ENCODE measurements at places on chromosomes 2 and 18.

- DNase-seq, result no peak
These were observed 183.1 kb upstream of the ARL4C start for GRCh38 chr2:234679741-234680687.

- peak; percentile 88 for DNase-seq
These were observed 92.5 kb downstream of the ZFP36L2 start for GRCh38 chr2:43133708-43134570.

DNA sequence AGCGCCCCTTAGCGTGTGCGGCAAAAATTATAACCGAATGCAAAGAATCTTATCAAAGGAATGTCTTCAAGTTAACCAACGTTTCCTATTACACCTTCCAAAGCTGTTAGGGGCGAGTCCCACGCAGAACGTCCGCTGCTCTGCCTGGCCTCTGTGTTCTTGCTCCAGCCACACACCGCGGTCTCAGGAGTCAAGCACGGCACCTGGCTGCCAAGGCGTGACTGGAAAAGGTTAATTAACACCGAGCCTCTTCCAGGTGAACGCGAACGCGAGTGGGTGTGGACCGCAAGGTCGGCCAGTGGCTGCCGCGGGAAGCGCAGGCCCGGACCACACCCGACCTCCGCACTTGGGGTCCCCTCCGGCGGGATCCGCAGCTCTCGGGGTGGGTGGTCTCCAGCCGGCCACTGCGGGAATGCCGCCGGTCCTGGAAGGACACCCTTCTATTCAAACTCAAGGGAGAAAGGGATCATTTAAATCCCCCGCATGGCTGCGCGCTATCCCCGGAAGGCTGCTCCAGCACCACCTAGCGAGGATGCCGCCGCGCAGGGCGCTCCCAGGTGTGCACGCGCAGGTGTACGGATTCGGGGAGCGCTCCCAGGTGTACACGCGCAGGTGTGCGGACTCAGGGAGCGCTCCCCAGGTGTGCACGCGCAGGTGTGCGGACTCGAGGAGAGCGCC is 830 bp downstream of the CYB5A start:
- DNase-seq, result no peak

DNA sequence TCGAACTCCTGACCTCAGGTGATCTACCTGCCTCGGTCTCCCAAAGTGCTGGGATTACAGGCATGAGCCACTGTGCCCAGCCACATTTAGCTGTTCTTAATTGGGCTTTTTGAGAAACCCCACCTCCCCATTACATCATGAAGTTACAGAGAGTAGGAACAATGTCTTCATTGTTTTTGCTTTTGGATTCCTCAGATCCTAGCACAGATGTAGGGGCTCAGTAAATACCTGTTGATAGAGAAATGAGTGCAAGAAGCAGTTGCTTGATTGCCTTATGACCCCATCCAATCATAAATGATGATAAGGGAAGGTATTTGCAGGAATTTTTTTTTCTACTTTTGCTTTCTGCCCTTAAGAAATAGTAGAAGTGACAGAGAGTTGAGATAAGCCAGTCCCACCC is 25.4 kb downstream of the GREB1L start:
- DNase-seq, result no peak

GRCh38 chr2:144407262-144407661 is 112.7 kb downstream of the ZEB2 start:
- no peak for DNase-seq
